Brain (organoid and tissue), 16 donors: ENCODE measurements at places on chromosomes 13 and 19.

DNA sequence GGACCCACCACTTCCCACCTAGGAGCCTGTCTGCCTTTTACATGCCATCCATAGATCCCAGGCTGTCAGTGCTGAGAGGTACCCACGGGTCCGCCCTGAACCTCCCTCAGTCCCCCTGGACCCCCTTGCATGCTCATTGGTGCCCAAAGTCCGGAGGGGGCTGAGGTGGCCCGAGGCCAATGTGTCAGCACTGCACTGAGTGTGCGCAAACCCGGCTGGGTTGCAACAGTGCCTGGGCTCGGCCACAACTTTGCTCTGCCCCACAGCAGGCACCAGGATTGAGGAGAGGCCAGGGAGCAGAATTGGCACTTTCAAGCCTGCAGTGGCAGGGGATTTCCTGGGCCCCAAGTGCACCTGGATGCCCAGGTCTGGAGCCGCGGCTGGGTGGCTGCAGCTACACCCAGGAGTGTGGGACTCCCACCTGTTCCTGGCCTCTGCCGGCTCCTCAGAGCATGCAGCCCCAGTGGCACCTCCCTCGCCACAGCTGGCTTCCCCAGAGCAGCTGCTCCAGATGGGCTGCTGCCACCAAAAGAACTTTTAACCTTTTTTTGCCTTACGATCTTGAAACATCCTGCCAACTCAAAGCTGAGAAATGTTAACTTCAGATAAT lies 837.0 kb downstream of the SLITRK6 start:
- no peak for DNase-seq

DNA sequence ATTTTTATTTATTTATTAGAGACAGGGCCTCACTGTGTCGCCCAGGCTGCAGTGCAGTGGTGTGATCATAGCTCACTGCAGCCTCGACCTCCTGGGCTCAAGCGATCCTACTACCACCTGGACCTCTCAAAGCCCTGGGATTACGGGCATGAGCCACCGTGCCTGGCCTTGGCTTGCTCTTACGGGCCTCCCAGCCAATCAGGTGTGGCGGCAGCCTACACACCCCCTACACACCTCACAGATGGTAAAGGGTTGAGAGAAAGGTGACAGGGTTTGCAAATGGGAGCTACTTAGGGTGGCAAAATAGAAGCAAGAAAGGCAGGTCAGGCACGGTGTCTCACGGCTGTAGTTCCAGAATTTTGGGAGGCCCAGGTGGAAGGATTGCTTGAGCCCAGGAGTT lies 1.0 kb upstream of the ZBTB32 start:
- no peak for DNase-seq

DNA sequence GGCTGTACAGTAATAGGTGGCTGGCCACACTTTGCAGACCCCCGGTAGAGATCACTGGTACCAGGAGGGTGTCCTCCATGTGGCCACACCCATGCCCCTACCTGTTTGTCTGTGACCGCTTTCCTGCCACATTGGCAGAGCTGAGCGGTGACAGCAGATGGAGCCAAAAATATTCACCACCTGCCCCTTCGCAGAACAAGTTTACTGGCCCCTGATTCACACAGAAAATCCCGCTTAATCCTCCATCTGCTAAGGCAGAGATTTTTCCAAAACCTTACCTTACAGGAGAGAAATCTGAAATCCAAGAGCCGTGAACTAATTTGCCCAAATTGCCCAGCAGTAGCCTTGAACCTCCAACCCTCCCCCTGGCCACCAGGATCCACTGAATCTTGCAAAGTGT lies 52.1 kb downstream of the MYO9B start:
- DNase-seq = no peak

- DNase-seq = no peak
Observed at GRCh38 chr19:51386882-51387520, 773 bp downstream of the LIM2 start.

DNA sequence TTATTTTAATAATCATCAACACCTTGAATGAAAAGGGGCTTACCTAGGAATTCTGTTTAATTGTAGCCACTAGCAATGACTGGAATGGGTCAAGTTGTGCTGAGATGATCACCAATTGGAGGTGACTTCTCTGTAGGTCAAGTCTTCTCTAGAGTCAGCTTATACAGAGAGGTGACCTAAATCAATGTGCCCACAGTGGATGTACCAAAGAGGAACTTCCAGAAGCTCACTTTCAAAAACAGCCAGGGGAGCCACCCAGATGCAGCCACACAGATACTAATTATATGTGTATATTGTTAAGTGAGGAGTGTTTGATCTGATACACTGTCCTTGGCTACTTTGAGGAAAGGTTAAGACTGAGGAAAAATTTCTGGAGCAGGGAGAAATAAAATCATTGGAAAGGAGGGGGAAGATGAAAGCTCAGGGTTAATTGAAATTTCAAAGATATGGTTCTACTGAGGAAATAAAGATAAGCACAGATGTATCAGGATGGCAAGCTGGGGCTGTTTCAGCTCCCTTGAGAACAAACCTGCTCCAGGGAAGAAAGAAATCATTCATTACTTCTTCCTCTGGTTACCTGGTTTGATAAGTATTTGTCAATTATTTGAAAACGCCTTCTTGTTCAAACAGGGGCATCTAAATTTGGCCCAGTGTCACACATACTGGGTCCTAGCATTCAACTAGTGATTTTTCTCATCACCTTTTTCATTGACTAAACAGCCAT lies 5.1 kb downstream of the GPR183 start:
- no peak for DNase-seq

- DNase-seq = no peak
Observed at GRCh38 chr13:24131749-24132148, 28.8 kb upstream of the SPATA13 start.

DNA sequence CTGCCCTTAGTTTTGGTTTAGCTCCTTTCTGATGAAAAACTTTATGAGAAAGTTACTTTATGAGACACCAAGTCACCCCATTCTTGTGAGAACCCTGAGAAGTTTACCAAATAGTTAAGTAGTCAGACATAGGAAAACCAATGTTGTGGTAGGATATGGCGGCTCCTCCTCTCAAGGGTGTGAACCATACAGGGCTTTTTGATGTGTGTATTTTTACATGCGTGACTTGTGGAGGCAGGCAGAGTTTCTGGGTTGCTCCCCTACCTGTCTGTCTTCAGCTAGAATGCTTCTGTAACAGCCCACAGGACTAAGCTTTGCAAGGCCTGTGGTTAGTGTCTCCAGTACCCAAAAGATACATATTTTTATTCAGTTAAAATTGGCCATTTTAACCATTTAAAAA lies 18.3 kb downstream of the UBAC2 start:
- DNase-seq = no peak

- no peak for DNase-seq
Observed at GRCh38 chr19:30385666-30386065, 13.5 kb downstream of the ZNF536 start.

- no peak for DNase-seq
Observed at GRCh38 chr13:38490657-38491056, 141.0 kb downstream of the UFM1 start.

DNA sequence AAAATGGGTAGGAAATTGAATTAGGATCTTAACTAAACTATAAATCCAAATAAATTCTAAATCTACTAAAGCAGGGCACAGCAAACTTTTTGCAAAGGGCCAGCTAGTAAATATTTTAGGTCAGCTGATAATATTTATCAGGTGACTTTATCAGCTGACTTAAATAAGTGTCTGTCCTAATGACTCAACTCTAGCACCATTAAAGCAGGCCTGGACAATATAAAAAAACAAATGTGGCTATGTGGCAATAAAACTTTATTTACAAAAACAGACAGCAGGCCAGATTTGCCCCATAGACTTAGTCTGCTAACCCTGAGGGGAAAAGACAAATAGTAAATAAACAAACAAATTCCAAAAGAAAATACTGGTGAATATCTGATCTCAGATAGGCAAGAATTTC lies 27.7 kb upstream of the DOCK9 start:
- DNase-seq = no peak
